ENCODE measurements at places on chromosomes 7 and 10.

GRCh38 chr7:14229047-14229446 is 239.6 kb upstream of the ETV1 start:
- no peak for DNase-seq

- peak; percentile 42 for DNase-seq
These were observed 101.9 kb upstream of the TNRC18 start for GRCh38 chr7:5525271-5526099.

GRCh38 chr10:12389154-12389734 is 39.9 kb downstream of the CAMK1D start:
- no peak for DNase-seq

- peak; percentile 3 for DNase-seq
These were observed 133.1 kb downstream of the TFPI2 start for GRCh38 chr7:93757426-93757825.

- DNase-seq = peak; percentile 65
These were observed 125.4 kb upstream of the TARP start for GRCh38 chr7:38398725-38399321.

DNA sequence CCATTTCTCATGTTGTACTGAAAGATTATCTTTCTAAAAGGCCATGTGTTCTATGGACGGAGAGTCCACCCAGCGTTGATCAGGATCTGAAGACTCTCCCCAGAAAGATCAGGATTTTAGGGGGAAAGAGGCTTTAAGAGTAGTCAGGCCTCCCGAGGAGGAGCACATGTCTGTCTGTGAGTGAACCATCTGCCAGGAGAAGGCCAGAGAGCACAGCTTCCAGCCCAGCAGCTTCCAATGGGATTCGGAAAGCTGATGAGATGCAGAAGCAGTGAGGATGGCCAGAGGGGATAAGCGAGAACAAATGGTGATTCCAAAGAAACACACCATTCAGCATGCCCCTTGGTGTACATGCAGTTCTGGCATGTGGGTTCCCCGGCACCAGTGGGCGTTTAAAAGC is 88.5 kb upstream of the TCERG1L start:
- DNase-seq = no peak

DNA sequence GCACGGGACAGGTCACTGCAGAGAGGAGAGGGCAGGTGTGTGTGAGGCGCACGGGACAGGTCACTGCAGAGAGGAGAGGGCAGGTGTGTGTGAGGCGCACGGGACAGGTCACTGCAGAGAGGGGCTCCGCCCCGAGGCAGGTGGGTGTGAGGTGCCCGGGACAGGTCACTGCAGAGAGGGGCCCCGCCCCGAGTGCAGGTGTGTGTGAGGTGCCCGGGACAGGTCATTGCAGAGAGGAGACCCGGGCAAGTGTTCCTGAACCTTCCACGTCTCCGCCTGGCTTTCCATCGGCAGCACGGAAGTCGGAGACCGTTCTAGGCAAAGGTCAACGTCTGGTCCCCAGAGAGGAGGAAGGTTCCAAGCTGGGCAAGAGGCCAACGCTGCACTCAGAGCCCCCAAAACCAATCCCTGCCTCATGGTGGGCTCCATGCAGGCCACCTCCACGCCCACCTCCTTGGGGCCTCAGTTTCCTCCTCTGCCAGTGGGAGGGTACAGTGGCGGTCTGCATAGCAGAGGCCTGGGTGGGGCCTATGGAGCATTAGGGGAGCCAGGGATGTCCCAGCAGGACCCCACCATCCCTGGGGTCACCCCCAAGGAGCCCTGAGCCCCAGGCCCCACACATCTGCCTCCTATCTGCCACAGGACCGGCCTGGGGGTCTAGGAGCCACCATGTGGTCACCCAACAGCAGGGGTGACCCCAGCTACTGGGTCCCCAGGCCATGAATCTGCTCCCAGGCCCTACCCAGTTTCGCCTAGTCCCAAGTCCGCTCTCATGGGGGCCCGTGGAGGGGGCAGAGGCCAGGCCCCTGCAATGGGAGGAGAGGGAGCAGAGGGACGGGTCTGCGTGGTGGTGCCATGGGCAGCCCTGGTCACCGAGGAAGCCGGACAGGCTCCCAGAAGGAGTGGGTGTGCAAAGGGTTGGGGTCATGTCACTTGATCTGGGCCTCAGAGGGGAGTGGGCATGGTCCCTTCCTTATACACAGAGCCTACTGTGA is 57.0 kb downstream of the STK32C start:
- no peak for DNase-seq

GRCh38 chr10:87632454-87632853 is 27.2 kb upstream of the PAPSS2 start:
- no peak for DNase-seq

Measured in astrocyte of the hippocampus (primary cell).